ENCODE measurements at places on chromosomes 3 and 15.

DNA sequence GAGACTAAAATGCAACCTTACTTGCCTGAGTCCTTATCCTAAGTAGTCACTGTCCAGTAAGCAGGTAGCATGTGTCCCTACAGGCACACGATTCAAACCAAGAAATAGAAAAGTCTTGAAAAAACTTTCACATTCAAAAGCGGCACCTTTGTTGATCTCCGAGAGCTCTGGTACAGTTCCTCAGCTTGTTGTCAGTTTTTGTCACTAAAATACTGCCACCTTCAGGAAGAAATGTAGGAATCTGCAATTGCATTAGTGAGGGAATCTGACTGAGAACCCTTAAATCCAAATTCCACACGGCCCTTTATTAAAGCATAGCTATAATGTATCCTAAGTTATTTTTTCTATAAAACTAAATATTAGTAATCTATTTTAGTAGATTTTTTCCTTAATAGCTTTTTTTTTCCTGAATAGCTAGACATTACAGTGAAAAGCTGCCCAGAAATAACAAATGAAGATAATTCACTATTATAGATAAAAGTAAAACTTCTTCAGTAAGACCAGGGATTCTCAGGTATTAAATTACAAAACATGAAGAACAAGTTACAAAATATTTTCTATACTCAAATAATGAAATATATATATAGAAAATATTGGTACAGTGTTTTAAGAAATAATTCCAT, 44.0 kb downstream of the CCDC54 start:
- no peaks in the 10 kb centered on the region for H3K36me3 ChIP-seq
- peak overlapping the region; percentile 50 for H3K4me3 ChIP-seq
- H3K4me1 ChIP-seq = no peaks in the 10 kb centered on the region
- no peak for DNase-seq

GRCh38 chr3:77489216-77489615, 449.3 kb downstream of the ROBO2 start:
- no peaks in the 10 kb centered on the region for H3K36me3 ChIP-seq
- H3K27ac ChIP-seq = no peak overlapping the region
- DNase-seq = no peak

- no peak overlapping the region for H3K27ac ChIP-seq
- DNase-seq = no peak
- H3K4me1 ChIP-seq = peaks cover 5% of the 10 kb centered on the region
Observed at GRCh38 chr3:45227071-45227820, 1.2 kb upstream of the TMEM158 start.

DNA sequence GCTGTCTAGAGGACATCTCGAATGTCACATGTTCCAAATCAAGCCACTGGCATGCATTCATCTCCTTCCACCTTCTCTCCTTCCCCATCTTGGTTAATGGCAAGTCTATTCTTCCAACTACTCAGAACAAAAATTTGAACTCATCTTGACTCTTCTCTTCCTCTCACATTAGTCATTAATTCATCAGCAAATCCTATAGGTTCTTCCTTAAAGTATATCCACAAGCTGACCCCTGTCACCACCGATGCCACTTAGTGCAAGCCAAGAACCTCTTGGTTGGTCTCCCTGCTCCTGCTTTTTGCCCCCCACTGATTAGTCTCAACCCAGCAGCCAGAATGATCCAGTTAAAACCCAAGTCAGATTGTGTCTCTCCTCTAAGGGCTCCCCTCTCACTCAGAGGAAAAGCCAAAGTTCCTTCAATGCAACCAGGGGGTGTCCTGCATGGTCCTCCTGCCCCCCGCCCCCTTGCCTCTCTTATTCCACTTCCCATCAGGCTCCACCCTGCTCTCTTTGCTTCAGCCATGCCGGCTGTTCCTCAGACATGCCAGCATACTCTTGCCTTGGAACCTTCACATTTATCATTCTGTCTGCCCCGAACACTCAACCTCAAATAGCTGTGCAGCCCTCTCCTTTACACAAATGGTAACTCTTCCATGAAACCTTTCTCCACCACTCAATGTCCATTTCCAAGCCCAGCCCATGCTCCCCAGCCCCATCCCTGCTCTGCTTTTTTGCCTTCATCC, 1.0 kb upstream of the GALNT15 start:
- no peaks in the 10 kb centered on the region for H3K27me3 ChIP-seq
- H3K27ac ChIP-seq = peak overlapping the region; percentile 72
- peaks cover 48% of the 10 kb centered on the region for H3K4me1 ChIP-seq
- no peak for DNase-seq
- no peak overlapping the region for H3K4me3 ChIP-seq
- H3K36me3 ChIP-seq = no peaks in the 10 kb centered on the region

DNA sequence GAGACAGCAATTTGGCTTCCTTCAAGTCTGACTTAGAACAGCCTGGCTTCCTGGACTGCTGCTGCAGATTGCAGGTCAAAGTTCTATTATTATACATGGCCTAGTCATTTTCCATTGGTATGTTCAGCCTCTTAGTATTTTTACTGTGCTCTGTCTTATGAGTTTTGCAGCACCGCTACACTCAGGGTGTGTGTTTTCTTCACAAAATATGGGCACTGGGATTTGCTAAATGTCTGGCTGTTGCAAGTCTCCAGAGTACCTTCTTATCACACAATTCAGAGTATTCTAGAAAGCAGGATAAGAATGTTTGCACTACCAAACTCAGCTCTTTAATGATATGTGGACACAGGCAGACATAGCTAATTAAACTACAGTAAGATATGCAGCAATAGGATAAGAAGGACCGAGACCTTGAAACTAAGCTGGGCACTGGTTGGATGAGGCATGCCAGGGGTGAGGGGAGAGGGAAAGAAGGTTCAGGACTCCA, 203.0 kb upstream of the PDZRN3 start:
- no peaks in the 10 kb centered on the region for H3K36me3 ChIP-seq
- H3K27ac ChIP-seq = peak overlapping the region; percentile 64
- no peaks in the 10 kb centered on the region for H3K27me3 ChIP-seq
- no peak overlapping the region for H3K4me3 ChIP-seq
- peaks cover 8% of the 10 kb centered on the region for H3K4me1 ChIP-seq
- DNase-seq = no peak

GRCh38 chr15:73608941-73609340, 24.2 kb downstream of the NPTN start:
- H3K36me3 ChIP-seq = no peaks in the 10 kb centered on the region
- no peak overlapping the region for H3K27ac ChIP-seq
- no peak for DNase-seq
- H3K27me3 ChIP-seq = no peaks in the 10 kb centered on the region
- H3K4me3 ChIP-seq = no peak overlapping the region
- peaks cover 64% of the 10 kb centered on the region for H3K4me1 ChIP-seq

- DNase-seq = no peak
- no peaks in the 10 kb centered on the region for H3K27me3 ChIP-seq
- H3K36me3 ChIP-seq = no peaks in the 10 kb centered on the region
- no peaks in the 10 kb centered on the region for H3K4me1 ChIP-seq
- no peak overlapping the region for H3K4me3 ChIP-seq
- no peak overlapping the region for H3K27ac ChIP-seq
Observed at GRCh38 chr15:90042356-90042755, 41.2 kb downstream of the ZNF710 start.

DNA sequence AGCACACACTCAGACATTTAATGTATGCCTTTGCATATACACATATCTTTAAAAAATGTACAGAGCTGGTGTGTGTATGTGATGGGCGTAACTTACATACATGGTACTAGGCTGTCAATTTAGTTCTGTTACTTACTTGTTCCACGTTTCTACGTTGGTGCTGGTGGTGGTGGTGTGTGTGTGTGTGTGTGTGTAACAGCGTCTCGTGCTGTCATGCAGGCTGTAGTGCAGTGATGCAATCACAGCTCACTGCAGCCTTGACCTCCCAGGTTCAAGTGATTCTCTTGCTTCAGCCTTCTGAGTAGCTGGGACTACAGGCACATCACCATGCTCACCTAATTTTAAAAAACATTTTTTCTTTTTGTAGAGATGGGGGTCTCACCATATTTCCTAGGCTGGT, 64.2 kb downstream of the ISG20 start:
- H3K4me3 ChIP-seq = no peak overlapping the region
- no peak for DNase-seq
- H3K36me3 ChIP-seq = no peaks in the 10 kb centered on the region
- H3K27ac ChIP-seq = no peak overlapping the region
- H3K4me1 ChIP-seq = no peaks in the 10 kb centered on the region

DNA sequence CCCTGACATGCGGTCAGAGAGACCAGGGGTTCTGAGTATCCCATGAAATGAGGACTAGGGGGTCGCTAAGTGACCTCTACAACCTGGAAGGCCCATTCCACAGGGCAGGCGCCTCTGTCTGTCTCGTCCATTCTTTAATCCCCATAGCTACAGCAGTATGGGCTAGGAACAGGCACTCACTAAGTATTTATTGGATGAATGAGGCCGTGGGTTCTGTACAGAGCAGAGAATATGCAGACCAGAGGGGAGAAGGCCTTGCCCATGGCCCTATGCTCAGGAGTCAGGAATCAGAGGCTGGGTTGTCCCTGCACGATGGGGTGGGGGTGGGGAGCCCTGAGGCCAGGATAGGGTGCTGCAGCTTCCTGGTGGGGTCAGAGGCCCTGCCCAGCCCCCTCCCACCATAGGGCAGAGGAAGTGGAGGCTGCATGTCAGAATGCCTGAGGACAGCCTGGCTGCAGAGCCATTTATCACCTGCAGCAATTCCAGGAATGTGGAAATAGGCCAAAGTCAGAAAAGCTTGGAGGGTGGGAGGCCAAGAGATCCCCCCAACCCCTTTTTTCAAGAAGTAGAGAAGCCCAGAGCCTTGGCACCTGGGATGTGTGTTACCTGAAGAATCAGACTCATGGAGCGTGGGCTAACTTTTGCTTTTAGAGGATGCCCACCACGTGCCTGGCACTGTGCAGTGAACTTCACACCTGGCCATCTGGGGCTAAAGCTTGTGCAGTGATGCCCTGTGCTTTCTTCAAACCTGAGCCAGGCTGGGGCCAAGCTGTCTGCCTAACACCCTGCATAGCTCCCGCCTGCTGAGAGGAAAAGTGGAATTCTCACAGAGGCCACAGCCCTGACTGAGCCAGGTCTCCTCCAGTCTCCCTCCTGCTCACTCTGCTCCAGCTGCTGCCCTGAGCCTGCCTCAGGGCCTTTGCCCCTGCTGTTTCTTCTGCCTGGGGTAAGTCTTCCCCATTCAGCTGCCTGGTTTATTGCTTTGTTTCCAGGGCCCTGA, 109.4 kb downstream of the WNT7A start:
- no peaks in the 10 kb centered on the region for H3K36me3 ChIP-seq
- H3K4me1 ChIP-seq = no peaks in the 10 kb centered on the region
- H3K4me3 ChIP-seq = no peak overlapping the region
- H3K27me3 ChIP-seq = no peaks in the 10 kb centered on the region
- no peak overlapping the region for H3K27ac ChIP-seq

GRCh38 chr15:73922186-73923151, 3.8 kb upstream of the LOXL1 start:
- H3K27me3 ChIP-seq = no peaks in the 10 kb centered on the region
- peak; percentile 67 for DNase-seq
- peak overlapping the region; percentile 83 for H3K27ac ChIP-seq

DNA sequence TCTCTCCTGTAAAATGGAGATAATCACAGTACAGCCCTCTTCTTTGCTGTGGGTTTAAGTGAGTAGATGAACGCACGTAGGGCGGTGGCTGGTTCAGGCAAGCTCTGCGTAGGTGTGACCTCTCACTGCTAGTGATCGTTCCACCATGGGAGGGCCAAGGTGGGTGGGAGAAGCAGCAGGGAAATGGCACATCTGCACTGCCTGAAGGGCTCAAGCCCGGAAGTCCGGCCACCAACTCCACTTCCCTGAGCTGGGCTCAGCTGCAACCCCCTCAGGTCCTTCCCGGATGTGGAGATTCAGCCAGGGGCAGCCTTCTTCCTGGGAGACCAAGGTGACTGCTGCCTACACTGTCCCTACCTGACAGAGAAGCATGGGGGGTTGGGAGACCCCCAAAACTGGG, 102.9 kb downstream of the ADCY5 start:
- peak; percentile 21 for DNase-seq
- H3K4me1 ChIP-seq = peaks cover 53% of the 10 kb centered on the region
- H3K27ac ChIP-seq = peak overlapping the region; percentile 16
- no peak overlapping the region for H3K4me3 ChIP-seq
- no peaks in the 10 kb centered on the region for H3K27me3 ChIP-seq

DNA sequence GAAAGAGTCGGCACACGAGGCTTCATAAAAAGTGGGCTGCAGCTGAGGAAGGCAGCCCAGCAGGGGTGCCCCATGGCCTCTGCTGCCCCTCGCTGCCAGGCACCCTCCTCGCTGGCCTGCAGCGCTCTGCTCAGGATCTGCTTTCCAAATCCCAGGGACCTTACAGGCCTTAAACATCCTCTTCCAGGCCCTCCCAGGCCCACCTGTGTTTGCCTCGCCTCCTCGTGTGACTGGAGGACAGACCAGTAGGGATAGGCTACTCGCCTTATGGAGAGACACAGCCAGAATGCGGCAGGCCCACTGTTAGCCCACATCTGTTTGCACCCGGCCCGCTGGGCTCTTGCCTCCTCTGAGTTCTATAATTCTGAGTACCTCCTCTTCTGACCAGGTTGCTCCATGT, 124.5 kb upstream of the PLXNA1 start:
- H3K27me3 ChIP-seq = no peaks in the 10 kb centered on the region
- no peak for DNase-seq
- no peaks in the 10 kb centered on the region for H3K4me1 ChIP-seq
- H3K4me3 ChIP-seq = no peak overlapping the region
- H3K36me3 ChIP-seq = no peaks in the 10 kb centered on the region

DNA sequence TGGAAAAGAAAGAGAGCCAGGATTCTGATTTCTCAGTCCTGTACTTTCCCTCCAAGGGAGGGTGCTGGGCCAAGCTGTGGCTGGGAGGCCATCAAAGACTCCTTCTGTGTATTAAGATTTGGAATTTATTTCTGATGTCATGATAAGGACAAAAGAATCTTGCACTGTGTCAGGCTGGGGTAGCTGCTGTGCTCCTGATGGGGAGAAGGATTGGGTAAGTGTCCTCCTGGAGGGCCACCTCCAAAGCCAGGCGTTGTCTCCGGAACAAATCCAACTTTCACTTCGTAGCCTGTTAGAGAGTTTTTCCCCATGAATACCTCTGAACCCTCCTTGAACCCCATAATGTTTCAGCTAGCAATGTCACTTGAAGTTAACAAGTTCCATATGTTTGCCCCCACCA, 29.9 kb downstream of the CLDN11 start:
- DNase-seq = no peak
- H3K36me3 ChIP-seq = no peaks in the 10 kb centered on the region
- H3K27me3 ChIP-seq = no peaks in the 10 kb centered on the region
- H3K27ac ChIP-seq = no peak overlapping the region
- H3K4me3 ChIP-seq = no peak overlapping the region

- no peak overlapping the region for H3K4me3 ChIP-seq
- no peak for DNase-seq
- H3K27ac ChIP-seq = no peak overlapping the region
- no peaks in the 10 kb centered on the region for H3K36me3 ChIP-seq
- no peaks in the 10 kb centered on the region for H3K27me3 ChIP-seq
- H3K4me1 ChIP-seq = no peaks in the 10 kb centered on the region
Observed at GRCh38 chr3:87503900-87504498, 227.6 kb upstream of the POU1F1 start.

- no peaks in the 10 kb centered on the region for H3K36me3 ChIP-seq
- no peaks in the 10 kb centered on the region for H3K4me1 ChIP-seq
- no peaks in the 10 kb centered on the region for H3K27me3 ChIP-seq
Observed at GRCh38 chr15:56523521-56523920, 58.6 kb upstream of the MNS1 start.
